NCI-H1105 treated with DMSO at 0.1 percent for 48 hours (cell line): ENCODE measurements at places on chromosomes 13 and 19.

- DNase-seq: no peak
Observed at GRCh38 chr19:45283443-45284033, 32.5 kb downstream of the MARK4 start.

- DNase-seq: no peak
Observed at GRCh38 chr13:41241626-41242025, 21.8 kb downstream of the MTRF1 start.

- no peak for DNase-seq
Observed at GRCh38 chr19:14519860-14520407, 1.7 kb upstream of the DNAJB1 start.

GRCh38 chr19:12764698-12765097 lies 10.7 kb downstream of the HOOK2 start:
- DNase-seq: no peak

DNA sequence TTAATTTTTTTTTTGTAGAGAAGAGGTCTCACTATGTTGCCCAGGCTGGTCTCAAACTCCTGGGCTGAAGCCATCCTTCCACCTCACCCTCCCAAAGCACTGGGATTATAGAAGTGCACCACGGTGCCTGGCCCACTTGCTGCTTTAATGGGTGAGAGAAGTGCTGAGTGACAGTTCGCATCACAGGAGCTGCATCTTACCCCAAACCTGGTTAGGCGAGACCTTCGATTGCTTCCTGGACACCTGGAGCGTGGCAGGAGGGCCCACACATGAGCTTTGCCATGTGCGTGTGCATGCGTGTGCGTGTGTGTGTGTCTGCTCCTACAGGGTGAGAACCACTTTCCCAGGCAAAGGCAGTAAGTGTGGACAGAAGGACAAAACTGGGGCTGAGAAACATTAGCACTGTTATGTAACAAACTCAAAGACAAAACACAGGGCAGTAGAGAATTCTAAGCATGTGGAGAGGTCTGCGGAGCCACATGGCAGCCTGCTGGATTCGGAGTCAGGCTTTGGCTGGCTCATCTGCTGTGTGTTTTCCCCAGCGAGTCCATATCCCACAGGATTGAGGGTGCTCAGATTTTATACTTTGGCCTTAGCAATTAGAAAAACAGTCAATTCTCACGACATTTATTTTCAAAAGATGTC lies 11.7 kb upstream of the MTIF3 start:
- DNase-seq: no peak

- DNase-seq: no peak
Observed at GRCh38 chr13:94065741-94066140, 413.7 kb downstream of the DCT start.
